PC-3 (cell line): ENCODE measurements at places on chromosomes 11 and 22. TPM values are rescaled to one million over a fixed set of nuclear protein-coding genes. Genes with fewer than 3 reads are reported as not detected.

The C11orf71 gene
- total RNA-seq: 5.0 and 8.1 TPM in 2 replicates

The NPTXR gene
- total RNA-seq: 2.8 and 3.5 TPM in 2 replicates

The KRTAP5-9 gene
- not detected in 2 replicates for total RNA-seq

The CHRM1 gene
- total RNA-seq: not detected in 2 replicates

The CTTN gene
- total RNA-seq: 244 and 262 TPM in 2 replicates

The BLID gene
- total RNA-seq: 5.4 and 5.7 TPM in 2 replicates

GRCh38 chr22:29391546-29391945 is 3.2 kb upstream of the AP1B1 start:
- DNase-seq: no peak

GRCh38 chr22:41252365-41252764 is 11.6 kb upstream of the CHADL start:
- DNase-seq: no peak

DNA sequence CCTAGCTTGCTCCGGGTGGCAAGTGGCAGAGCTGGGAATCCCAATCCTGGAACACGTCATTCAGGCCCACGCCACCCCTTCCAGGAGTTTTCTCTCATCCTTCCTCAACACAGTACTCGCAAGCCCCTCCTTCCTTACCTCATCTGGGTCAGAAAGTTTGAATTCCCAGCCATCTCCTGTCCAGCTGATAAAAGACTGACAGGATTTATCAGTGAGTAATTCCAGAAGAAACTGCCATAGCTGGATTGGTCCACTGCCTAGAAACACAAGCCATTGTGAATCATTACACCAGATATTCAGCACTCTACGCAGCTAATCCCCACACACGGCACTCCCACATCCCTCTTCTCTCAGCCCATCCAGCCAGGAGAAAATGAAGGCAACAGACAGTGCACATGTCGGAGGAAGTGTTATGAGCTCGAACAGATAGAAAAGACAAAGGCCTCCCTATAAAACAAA is 124.0 kb downstream of the ETS1 start:
- DNase-seq: no peak

DNA sequence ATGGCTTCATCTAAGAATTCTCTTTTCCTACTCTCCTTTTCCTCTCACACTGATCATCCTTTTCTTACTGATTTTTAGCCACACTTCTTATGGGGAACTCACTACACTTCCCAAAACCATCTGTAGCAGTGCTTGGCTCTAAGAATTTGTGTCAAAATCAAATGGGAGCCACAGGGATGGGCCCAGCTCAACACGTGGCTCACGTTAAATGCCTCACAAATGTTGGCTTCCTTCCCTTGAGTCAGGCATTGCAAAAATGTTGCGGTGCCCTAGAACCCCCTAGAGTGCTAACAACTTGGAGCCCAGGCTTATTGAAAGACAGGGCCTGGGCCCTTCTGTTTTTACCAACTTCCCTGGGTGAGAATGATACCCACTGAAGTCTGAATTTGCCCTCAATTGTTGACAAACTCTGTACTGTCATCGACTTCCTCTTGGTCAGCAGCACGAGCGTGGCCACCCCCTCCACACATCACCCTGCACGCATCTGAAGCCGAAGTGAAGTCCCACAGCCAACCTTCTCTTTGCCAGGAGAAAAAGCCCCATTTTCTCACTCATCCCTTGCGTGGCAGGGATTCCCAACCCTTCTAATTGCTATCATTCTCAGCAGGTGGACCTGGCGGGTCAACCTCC is 69.7 kb downstream of the ELFN2 start:
- DNase-seq: no peak

DNA sequence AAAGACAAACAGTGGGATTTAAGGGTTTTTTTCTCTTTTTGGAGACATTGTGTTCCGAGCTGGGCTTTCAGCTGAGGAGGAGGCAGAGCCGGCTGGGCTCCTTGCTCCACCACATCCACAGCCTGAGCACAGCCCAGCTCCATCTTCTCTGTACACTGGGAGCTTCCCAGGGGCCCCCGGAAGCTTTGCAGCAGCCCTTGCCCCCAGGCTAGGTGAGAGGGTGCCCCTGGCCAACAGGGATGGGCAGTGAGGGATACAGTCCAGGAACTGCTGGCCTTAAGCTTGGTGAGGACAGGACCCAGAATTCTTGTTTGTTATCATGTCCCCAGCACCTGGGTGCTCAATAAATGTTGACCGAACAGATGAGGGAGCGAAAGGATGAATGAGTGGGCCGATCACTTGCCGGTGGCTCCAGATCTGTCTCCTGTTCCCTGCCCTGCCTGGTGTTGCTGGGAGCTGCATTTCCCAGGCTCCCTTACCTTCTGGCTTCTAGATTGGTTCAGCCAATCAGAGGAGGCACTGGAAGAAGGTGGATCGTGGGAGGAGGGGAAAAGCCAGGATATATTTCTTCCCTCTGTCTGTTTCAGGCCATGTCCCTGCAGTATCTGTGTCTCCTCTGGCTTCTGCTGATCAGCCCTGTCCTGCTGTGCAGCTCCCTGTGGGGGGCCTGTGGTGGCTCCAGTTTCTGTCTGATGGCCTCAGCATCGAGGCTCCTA is 26.5 kb upstream of the NECTIN1 start:
- no peak for DNase-seq

- no peak for DNase-seq
Measured at GRCh38 chr22:21815958-21816357, 51.5 kb downstream of the MAPK1 start.

- peak; percentile 15 for DNase-seq
Measured at GRCh38 chr11:94469416-94469815, 24.2 kb downstream of the MRE11 start.

DNA sequence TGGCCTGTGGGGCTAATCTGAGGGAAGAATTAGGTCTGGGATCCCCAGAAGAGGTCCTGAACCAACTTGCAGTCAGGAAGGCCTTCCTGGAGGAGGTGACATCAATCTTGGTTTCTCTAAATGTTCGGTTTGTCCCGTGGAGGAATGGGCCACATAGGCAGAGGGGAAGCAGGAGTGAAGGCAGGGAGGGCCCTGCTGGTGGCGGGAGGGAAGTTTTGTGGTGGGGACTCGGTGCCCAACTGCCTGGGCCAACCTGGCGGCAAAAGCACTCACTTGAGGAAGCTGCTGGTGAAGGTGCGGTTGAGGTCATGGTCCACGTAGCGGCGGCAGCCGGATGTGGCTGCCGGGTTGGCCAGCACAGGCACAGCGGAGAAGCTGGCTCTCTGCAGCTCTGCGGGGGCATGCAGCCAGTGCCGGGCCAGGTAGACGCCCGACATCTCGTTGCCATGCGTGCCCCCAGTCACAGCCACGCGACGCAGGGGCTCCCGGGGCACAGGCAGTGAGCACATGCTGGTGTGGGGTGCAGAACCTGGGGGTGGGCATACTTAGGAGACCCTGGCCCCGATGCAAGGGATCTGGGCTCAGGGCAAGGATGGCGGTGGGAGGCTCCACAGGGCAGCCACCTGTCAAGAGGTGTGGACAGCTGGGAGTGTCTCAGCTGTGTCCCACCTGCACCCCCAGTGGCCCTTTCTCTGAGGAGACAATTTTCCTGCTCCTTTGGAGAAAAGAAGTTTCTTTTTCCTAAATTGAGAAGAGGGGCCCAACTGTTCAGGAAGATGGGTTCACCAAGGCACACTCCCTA is 3.8 kb downstream of the ACY3 start:
- DNase-seq: no peak

- peak; percentile 11 for DNase-seq
Measured at GRCh38 chr11:6864438-6864837, 1.6 kb downstream of the OR10A2 start.
